ENCODE measurements at places on chromosomes 7 and 10.
A peak's percentile ranks its signal among the peaks of the same experiment; 100 is the strongest.

DNA sequence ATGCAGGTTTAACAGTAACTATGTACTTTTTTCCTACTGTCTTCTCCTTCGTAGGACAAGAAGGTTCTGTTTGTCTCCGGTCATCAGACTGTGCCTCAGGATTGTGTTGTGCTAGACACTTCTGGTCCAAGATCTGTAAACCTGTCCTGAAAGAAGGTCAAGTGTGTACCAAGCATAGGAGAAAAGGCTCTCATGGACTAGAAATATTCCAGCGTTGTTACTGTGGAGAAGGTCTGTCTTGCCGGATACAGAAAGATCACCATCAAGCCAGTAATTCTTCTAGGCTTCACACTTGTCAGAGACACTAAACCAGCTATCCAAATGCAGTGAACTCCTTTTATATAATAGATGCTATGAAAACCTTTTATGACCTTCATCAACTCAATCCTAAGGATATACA lies 2.4 kb downstream of the DKK1 start:
- DNase-seq: no peak

DNA sequence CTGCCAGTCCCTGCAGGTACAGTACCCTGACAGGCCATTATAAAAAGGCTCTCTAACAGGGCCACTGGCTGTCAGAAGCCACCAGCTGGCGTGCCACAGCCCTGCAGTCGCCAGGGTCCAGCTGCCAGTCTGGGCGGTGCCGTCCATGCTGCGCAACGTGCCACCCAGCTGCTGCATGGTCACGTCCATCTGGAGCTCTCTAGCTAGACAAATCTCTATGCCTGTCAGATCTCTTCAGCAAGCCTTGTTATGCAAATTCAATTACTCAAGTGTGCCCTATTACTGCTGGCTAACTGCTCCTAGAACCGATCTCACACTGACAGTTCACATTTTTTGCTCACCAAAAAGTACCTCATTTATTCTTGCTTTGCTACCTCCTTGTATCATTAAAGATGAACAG lies 75.9 kb downstream of the HIBADH start:
- no peak for DNase-seq

- peak; percentile 62 for DNase-seq
These were observed 99.5 kb downstream of the CAMK1D start for GRCh38 chr10:12448729-12449391.

DNA sequence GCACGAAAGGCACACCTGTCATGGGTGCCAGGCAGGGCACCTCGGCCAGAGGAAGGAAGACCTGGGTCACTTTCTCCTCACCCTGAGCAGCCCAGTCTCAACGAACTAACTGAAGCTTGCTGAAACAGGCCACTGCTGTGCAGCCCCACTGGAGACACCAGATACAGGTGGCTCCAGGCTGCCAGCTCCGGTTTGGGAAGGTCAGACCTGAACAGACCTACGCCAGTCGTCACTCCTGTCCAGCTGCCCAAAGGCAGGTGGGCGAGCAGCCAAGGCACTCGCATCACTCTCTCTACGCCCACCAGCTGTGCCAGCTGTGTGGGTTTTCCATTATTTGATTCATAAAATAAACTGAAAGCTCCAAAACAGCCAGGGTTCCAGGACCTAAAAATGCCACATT lies 256.1 kb downstream of the ZMYND11 start:
- DNase-seq: no peak

- no peak for DNase-seq
These were observed 267.0 kb downstream of the PLXNA4 start for GRCh38 chr7:132309102-132309805.

GRCh38 chr10:128704716-128705115 lies 578.5 kb upstream of the MKI67 start:
- DNase-seq: no peak

GRCh38 chr10:8275911-8276310 lies 221.4 kb downstream of the GATA3 start:
- DNase-seq: no peak

DNA sequence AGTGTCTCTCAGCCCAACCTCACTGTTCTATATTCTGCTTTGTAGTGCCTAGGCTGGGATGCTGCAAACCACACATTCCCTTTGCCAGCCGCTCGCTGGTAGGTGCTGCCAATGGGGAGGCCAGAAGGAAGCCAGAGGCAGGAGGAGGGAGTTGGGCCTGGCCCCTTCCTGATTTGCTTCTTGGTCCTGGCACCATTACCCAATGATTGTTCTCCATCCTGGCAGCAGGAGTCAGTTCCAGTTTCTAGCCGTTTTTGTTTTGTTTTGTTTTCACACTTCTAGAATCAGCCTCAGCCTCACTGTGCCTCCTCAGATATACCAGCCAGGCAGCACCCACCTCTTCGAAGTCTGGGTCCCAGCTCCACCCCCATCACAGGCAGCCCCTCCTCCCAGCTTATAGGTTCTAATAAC lies 27.4 kb upstream of the LOXL4 start:
- DNase-seq: no peak

GRCh38 chr7:120586571-120586970 lies 271.4 kb downstream of the TSPAN12 start:
- DNase-seq: no peak

GRCh38 chr10:70803775-70804420 lies 11.8 kb upstream of the SGPL1 start:
- DNase-seq: no peak

DNA sequence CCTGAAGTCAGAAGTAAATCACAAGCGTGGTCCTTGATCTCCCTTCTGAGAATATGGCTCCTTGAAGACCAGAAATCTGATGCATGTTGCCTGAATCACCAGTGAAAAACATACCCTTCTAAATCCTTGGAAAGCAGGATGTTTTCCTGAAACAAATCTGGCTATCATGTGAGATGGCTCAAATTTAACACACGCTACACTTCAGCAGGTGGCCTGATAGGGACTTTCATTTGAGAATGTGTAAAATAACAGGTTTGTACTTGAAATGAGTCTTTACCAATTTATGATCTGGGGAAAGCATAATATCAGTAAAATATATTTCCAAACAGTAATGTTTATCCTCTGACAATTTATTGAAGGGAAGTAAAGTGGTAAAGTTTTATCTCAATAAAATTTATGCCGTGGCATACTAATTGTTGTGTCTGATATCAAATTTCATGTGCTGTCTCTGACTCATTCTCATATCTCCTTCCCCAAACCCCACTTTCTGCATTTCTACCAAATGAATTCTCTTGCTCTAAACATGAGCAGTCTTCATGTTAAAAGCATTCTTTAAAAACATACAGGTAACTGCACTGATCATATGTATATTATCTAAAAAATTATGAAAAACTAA lies 17.4 kb downstream of the CYP3A4 start:
- DNase-seq: no peak

DNA sequence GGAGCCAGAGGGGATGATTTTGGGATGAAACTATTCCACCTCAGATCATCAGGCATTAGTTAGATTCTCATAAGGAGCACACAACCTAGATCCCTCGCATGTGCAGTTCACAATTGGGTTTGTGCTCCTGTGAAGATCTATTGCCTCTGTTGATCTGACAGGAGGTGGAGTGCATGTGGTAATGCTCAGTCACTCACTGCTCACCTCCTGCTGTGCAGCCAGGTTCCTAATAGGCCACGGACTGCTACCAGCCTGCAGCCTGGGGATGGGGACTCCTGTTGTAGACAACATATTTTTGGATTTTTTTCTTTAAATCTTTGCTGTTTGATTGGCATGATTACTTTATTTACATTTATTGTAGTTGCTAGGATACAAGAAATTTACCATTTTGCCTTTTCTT lies 765.0 kb downstream of the INHBA start:
- no peak for DNase-seq

DNA sequence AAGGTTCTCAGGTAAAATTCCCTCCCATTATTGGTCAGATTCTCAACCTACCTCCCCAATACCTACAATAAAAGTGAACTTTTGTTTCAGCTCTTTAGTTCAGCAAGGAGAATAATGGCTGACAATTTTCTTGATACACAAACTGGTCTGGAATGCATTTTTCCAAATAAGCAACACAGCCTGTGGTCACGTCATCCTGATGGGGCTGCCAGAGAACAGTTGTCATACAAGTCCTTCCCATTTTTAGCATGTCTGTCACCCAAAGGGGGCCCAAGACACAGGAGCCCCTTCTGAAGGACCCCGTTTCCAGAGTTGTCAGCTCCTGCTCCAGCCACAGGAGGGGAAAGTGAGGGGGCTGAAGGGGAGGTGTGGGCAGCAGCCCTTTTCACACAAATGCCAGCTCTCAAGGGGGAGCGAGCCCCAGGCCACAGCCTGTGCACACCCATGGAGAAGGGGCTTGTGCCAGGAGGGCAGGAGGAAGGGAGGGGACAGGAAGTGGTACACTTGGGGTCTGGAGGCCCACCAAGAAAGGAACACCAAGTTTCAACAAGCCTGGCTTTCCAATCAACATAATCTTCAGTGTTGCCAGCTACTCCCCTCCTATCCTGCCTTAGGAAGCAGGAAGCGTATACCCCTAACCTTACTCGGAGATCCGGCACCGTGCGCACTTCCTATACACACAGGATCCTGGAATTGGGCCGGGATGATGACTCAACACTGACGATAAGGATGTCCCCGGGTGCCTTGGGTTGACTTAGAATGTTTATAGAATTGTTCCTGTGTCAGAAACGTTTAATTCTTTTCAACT lies 43.4 kb upstream of the PDLIM1 start:
- DNase-seq: peak; percentile 79

- DNase-seq: no peak
These were observed 13.5 kb downstream of the GCC1 start for GRCh38 chr7:127571741-127572505.

DNA sequence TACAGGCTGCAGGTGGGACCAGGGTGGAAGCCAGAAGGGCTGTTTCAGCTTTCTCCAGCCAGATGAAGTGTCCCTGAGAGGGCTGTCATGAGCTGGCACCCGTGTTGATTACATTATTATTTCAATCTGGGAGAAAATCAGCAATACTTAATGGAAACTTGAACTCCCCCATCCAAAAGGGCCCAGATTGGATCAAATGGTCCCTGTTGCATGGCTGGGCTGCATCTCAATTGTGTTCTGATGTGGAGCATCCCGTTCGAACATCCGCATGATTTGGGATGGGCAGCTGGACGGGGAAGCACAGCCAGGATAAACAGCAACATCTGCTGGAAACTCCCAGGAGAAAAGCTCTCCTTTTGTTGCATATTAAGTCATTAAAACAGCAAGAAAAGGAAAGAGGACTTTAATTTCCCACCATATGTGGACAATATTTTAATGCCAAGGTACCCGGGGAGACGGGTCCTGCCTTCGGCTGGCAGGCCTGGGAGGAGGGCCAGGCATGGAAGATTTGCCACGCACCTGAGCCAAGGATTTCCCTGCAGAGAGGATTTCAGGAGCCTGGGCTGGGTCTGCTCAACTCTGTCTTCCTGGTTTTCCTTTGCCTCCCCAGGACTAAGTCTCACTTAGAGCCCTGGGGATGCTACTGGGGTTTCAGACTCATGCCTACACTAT lies 52.4 kb downstream of the NPTX2 start:
- DNase-seq: no peak

- DNase-seq: no peak
These were observed 120.1 kb upstream of the TEX47 start for GRCh38 chr7:88915615-88916014.

DNA sequence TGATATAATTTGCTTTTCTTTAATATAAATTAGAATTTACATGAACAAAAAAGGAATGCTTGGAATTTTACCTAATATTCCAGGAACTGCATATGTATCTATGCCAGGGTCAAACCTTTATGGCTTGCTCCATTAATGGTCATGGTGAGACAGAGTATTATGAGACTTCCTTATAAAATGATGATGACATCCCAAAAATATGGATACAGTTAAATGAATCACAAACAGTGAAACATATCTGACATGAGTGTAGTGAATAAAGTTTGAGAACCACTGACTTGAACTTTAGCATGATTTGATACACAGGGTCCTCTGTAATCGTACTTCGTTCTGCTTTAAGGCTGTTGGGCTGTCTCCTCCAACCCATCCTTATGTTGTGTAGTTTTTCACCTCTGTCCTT lies 51.8 kb downstream of the MARCHF5 start:
- DNase-seq: no peak

GRCh38 chr10:92323079-92323478 lies 32.1 kb downstream of the MARCHF5 start:
- no peak for DNase-seq

DNA sequence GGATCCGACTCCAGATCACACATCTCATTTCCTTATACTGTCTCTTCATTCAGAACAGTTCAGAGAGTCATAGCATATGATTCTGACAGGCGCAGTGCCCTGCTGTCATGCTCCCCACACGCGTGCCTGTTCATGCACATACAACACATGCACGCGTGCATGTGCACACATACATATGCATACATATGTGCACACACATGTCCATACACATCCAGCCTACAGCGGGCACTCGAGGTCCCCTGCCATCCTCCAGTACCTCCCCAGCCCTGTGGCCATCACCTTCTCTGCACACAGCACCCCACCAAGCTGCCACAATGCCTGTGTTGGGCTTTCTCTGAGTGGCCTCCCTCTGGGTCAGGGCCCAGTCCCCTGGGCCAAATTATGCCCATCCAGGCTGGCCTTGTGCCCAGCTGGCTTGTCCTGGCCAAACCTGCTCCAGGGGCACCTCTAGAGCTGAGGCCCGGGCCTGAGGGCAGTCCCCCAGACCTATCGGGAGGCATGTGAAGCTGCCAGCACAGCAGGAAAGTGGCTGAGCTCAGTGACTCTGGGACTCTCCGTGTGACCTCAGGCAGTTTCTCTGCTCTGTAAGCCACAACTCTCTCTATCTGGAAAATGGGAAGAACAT lies 49.4 kb upstream of the RET start:
- DNase-seq: no peak

DNA sequence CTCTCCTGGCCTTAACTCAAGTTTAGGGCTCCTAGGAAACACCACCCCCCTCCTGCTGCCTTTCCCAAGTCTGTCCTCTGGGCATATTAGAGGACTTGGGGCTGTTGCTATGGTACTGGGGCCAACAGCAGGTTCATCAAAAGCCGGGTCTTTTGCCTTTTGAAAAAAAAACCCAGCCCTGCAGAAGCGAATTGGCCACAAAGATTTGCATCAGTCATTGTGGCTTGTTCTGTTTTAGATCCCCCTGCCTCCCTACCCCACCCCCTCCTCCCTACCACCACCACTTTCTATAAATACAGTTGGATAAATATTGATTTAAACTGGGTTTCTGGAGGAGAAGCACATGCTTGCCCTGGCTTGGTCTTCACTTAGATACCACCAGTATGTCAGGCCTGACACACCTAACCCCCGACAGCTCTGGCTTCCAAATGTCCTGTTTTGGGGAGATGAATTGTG lies 7.0 kb downstream of the MXI1 start:
- no peak for DNase-seq

- DNase-seq: peak; percentile 79
These were observed 50.4 kb downstream of the CPEB3 start for GRCh38 chr10:92240289-92241157.

Measured in ureter (tissue), 1 donor.